Kidney (tissue), 22 donors: ENCODE measurements at places on chromosomes 2 and 18. TPM values are rescaled to one million over a fixed set of nuclear protein-coding genes. Genes with fewer than 3 reads are reported as not detected.

The TCF4 gene
- total RNA-seq = 60.3 TPM

The ARHGEF4 gene
- 0.94 TPM for total RNA-seq

The GCC2 gene
- total RNA-seq = 74.5 TPM

The COL4A3 gene
- total RNA-seq = 48.8 TPM

The PRKAG3 gene
- not detected for total RNA-seq

The ABHD1 gene
- total RNA-seq = 0.69 TPM

The DSC3 gene
- total RNA-seq = not detected
